ENCODE measurements at places on chromosomes 7 and 10.

DNA sequence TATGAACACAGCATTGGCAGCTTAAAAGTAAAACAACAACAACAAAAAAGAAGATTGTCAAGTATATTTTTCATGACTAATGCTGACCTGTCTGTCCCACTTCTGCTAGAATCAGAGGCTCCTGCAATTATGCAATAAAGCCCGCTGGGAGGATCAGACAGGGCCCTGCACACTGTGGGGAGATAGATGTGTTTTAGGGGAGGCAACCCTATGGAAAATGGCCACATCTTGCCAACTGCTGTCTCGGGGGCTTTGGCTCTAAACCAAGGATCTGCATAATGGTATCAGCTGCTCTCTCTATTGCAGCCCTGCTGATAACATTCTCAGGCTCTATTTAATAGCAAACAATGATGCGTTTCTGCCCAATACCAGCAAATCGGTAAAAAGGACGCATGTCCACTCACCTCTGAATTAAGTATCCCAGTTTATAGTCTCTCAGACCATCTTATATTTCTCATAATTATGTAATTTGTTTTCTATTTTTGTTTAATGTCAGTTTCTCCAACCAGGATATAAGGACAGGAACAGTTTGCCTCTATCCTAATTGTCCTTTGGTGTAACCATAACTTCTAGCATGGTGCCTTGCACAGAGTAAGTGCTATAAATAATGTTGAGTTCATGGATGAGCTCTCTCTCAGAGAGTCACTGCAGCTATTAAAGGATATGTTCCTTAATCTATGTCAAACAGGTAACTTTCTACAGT is 15.3 kb upstream of the PRKAR2B start:
- DNase-seq, result no peak

DNA sequence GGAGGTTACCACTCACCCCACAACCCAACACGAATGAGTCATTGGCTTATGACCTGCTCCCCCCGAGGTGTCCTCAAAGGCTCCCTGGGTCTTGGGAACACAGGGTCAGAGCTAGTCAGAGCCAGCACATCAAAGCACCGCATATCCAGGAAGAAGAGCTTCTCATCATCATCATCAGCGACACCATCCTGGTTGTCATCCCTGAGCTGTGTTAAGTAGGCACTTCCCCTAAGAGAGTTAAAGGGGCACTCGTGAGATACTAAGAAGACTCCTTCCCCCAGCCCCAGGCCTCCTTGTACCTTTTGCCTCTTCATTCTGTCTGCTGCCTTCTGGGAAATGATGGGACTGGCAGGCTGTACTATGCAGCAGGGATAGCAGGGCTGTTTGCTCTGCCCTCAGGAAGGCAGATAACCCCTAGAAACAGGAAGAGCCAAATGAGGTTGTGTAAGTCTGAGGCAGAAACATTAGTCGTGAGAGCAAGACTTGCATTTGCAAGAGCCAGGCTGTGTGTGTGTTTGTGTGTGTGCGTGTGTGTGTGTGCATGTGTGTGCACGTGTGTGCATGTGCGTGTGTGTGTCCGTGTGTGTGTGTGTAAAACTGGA is 11.1 kb upstream of the CPA1 start:
- no peak for DNase-seq

- no peak for DNase-seq
Observed at GRCh38 chr7:151088856-151089699, 2.8 kb downstream of the AGAP3 start.

DNA sequence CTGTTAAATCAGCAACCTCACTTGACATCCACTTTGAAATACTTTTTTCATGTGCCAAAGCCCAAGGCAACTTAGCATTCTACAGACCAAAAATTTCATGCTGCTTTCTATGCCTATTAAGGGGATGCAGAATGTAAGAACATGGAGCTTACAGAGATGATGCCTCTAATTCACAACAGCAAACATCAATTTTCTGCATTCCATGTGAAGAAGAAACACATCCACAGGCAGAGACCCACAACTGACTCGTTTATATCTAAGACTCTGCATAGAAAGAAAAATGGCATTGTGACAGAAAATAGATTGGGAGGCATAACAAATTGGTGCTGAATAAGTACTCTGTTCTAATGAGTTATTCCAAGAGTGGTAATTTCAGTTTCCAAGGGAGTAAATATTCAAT is 107.6 kb downstream of the SGMS1 start:
- no peak for DNase-seq

GRCh38 chr7:100588438-100588837 is 2.3 kb downstream of the FBXO24 start:
- DNase-seq, result no peak

GRCh38 chr10:85604884-85605283 is 761.7 kb downstream of the GRID1 start:
- DNase-seq, result no peak

GRCh38 chr10:100008708-100009282 is 952 bp downstream of the DNMBP start:
- DNase-seq, result no peak

DNA sequence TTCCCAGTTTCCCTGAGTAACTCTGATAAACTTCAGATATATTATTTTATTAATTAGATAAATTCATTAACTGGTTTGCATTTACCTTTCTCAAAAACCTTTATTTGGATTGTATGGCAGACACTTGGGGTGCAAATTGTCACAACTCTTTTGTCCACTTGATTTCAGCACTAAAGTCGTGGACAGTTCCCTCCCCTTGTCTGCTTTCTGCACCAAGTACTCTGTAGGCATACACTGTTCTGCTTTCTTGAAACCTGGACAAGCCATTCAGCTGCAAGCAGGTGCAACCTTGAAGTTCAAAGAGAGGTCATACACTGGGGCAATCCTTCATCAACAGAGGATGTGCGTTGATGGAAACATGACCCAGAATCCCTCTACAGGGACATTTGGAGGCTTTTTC is 162.9 kb downstream of the ARL5B start:
- no peak for DNase-seq

- DNase-seq, result no peak
Observed at GRCh38 chr10:42887734-42888503, 105.3 kb downstream of the BMS1 start.

DNA sequence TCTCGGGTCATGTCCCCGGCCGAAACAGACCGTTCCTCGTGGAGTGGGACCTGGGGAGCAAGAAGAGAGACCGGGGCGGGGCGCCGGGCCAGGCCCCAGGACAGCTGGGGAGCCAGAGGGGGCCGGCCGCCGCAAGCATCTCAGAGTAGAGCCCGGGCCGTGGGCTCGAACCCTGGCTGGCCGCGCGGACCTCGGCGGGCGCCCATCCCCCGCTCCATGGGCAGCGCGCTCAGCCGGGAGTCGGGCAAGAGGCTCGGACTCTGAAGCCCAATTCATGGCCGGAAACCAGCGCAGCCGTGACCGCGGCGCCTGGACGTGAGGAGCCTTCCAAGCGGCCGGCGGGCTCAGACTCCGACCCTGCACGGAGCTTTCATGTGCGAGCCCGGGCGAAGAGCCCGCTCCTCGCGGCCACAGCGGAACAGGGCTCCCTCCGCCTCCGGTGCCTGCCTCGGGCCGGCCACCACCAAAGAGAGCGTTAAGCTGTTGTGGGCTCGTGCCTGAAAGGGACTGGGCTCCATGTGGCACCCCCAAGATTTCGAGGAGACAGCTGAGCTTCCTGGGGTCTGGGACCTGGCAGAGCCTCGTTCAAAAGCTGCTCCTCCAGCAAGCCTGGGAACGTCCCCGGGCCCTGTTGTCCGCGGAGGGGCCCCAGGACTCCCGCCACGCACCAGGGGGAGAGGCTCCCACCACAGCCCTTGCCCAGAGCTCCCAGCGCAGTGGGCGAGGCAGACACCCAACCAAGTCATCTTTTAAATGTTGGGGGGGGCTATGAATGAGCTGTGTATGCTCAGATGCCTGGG is 757 bp upstream of the GRID1 start:
- no peak for DNase-seq

DNA sequence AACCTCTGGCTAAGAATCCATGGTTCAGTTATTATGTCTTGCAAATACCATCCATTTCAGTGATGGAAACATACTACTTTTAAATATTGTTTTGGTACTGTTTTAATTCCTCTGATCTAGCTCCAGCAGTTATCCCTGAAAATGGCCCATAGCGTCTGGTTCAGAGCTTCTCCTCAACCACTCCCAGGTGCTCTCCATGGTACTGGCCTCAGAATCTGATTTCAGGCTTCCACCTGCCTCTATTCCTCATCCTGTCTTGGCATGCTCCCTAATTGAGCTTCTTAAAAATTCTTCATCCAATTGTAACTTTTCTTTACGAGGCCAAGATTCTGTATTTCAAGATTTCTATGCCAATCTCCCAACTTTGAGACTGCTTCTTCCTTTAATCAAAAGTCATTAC is 236.3 kb downstream of the HTR7 start:
- DNase-seq, result no peak

- no peak for DNase-seq
Observed at GRCh38 chr10:63027531-63027930, 105.6 kb upstream of the NRBF2 start.

GRCh38 chr7:10706875-10707493 is 266.7 kb upstream of the PHF14 start:
- no peak for DNase-seq

DNA sequence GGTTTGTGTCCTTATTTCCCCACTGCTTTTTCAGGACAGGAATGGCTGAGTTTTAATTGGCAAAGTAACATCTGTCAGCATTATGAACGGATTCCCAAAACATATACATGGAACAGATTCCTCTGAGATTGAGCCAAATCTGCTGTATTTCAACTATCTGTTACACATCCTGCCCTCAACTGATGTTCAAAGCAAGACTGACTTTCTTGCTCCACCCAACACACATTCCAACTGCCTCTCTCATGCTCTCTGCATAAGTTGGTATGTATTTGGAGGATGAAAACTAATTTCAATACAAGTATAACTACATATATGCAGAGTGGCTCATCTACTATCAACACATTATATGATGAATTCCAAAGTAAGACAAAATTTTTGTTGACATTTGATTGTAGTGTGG is 342.2 kb downstream of the GATA3 start:
- DNase-seq, result no peak

- DNase-seq, result no peak
Observed at GRCh38 chr7:55178863-55179773, 160.3 kb downstream of the EGFR start.

DNA sequence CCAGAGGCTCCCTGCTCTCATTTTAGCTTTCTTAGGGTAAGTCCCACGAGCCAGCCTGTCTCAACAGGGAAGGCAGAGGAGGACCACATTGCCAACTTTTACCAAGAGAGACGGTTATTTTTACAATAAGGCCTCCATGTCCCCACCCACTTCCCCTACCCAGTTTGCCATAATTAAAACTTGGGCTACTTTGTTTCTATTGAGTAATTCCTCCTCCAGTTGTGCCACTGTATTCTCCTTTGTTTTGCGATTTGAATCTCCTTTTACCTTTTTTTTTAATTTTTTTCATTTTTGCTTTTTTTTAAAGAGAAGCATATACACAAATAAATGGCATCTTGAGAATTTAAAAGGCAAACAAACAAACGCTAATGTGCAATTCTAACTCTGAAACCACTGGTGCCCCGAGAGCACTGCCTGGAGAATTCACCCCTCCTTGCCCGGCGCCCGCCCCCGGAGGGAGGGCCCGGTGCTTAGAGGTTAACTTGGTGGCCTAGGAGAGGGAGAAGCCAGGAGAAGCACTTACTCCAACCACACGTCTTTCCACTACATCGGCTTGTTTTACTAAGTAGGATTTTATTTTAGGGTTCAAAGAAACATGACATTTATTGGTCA is 282.3 kb downstream of the USP6NL start:
- no peak for DNase-seq

DNA sequence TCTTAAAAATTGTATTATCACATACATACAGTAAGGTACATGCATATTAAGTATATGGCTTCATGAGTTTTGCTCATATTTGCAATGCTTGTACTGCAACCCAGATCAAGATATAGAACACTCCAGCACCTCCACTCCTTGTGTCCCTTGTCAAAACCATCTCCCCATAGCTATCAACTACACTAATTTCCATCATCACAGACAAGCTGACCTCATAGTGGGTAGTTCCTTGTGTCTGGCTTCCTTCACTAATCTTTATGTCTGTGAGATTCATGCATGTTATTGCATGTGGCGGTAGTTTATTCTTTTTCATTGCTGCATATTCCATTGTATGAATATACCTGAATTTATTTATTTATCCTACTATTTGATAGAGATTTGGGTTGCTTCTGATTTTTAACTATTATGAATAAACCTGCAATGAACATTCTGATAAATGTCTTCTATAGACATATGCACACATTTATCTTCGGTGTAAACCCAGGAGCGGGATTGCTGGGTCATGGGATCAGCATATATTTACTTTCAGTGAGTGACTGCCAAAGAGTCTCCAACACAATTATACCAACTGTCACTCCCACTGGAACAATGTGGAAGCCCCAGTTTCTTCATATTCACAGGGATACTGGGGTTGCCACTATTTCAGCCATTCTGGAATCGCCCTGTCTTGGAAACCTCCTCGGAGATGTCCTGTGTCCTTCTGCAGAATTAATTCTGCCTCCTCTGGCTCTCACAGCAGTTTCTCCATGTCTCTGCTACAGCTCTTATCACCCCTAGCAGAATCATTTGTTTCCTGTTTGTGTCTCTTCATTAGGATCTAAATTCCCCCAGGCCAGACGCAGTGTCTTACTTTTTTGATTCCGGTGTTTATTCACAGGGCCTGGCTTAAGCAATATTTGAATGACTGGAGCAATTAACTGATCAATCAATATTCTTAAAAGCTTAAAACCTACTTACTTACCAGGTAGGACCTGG is 14.7 kb upstream of the ADAM12 start:
- DNase-seq, result no peak

- no peak for DNase-seq
Observed at GRCh38 chr7:17415955-17416354, 117.5 kb downstream of the AHR start.

- no peak for DNase-seq
Observed at GRCh38 chr10:127890216-127890615, 2.5 kb downstream of the CLRN3 start.

DNA sequence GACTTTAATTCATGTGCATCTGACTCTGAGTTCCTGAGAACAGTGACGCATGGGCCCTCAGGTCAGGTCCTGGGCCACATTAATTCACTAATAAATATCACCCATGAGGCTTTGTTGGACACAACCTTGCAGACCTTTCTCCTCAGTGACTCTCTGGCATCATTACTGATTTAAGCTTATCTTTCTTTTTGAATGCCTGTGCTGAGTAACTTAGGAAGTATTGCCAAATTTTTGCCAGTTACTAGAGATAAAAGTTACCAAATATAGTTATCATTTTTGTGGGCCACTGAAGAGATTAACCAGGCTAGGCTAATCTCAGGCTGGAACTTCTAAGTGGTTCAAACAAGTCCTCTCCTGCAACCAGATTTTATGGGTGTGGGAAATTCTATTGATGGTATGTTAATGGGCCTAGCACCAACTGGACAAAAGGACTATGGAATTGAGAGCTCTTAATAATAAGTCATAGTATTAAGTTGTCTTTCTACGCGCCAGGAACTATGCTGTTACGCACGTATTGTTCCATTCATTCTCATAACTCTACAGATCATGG is 28.8 kb upstream of the PRTFDC1 start:
- no peak for DNase-seq

Measured in D341Med (cell line).